ENCODE measurements at places on chromosomes 5 and 9. TPM values are rescaled to one million over a fixed set of nuclear protein-coding genes. Genes with fewer than 3 reads are reported as not detected.

FBXO10 gene
- polyA plus RNA-seq, result 6.2 TPM

F2RL1 gene
- polyA plus RNA-seq, result 24.5 TPM

PRDM9 gene
- not detected for polyA plus RNA-seq

GRCh38 chr5:21810737-21811316, 1042.3 kb downstream of the CDH12 start:
- H3K27me3 ChIP-seq, result no peaks in the 10 kb centered on the region
- peak; percentile 25 for DNase-seq
- no peak overlapping the region for H3K27ac ChIP-seq
- H3K36me3 ChIP-seq, result no peaks in the 10 kb centered on the region
- H3K4me3 ChIP-seq, result no peak overlapping the region

GRCh38 chr5:95940758-95941682, 20.6 kb downstream of the ELL2 start:
- H3K27ac ChIP-seq, result no peak overlapping the region
- H3K4me1 ChIP-seq, result no peaks in the 10 kb centered on the region
- DNase-seq, result no peak
- H3K36me3 ChIP-seq, result no peaks in the 10 kb centered on the region
- no peaks in the 10 kb centered on the region for H3K27me3 ChIP-seq

DNA sequence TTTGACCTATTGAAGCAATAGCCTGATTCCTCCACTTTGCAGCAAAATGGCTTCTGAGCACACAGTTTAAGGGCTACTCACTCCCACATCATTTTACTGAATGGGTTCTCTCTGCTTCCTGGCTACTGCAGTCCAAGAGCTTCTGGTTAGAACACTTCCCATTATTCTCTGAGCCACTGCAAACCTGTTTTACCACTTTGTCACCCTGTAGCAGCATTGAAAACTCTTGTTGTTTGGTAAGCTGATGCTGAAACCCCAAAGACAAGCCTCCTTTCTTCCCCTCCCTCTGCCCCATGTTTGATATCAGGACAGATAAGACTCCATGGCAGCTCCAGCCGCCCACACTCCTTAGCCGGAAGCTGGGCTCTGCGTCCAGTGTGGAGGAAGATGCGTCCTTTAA, 84.4 kb upstream of the RARS1 start:
- peaks cover 3% of the 10 kb centered on the region for H3K4me1 ChIP-seq
- H3K27ac ChIP-seq, result peak overlapping the region; percentile 3
- H3K27me3 ChIP-seq, result no peaks in the 10 kb centered on the region
- peaks cover 11% of the 10 kb centered on the region for H3K36me3 ChIP-seq

GRCh38 chr5:659496-660263, 33.5 kb downstream of the TPPP start:
- H3K36me3 ChIP-seq, result peaks cover 4% of the 10 kb centered on the region
- H3K4me3 ChIP-seq, result no peak overlapping the region
- no peak overlapping the region for H3K27ac ChIP-seq
- DNase-seq, result no peak
- no peaks in the 10 kb centered on the region for H3K27me3 ChIP-seq

- no peak overlapping the region for H3K4me3 ChIP-seq
- no peaks in the 10 kb centered on the region for H3K36me3 ChIP-seq
- no peak for DNase-seq
- no peaks in the 10 kb centered on the region for H3K4me1 ChIP-seq
- no peaks in the 10 kb centered on the region for H3K27me3 ChIP-seq
- H3K27ac ChIP-seq, result no peak overlapping the region
Measured at GRCh38 chr5:95583992-95584391, 29.1 kb downstream of the ARSK start.

DNA sequence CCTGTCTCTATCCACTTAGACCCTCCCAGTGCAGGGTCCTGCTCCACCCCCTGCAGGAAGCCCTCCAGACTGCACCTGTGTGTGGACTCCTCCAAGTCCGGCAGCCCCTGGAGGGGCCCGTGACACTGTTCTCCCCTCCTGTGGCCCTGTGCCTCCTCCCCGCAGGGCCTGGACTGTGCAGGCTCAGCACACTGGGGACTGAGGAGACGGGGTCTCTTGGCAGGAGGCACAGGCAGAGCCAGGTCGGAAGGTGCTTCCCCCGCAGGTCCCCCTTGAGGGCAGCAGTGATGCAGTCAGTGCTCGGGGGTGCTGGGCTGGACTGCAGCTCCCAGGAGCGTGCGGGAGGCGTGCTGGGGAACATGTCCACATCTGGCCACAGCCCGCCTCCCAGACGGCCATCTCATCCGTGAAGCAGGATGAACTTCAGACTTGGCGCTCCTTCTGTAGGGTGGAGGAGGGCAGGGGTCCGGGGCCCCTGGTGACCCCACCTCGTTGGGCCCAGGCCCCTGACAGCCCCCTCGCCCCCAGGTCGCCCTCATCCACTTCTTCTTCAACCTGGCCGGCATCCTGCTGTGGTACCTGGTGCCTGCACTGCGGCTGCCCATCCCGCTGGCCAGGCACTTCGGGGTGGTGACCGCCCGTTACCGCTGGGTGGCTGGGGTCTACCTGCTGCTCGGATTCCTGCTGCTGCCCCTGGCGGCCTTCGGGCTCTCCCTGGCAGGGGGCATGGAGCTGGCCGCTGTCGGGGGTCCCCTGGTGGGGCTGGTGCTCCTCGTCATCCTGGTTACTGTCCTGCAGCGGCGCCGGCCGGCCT, 4.9 kb downstream of the SLC34A3 start:
- no peak for DNase-seq
- H3K4me3 ChIP-seq, result no peak overlapping the region
- H3K27me3 ChIP-seq, result no peaks in the 10 kb centered on the region
- H3K36me3 ChIP-seq, result no peaks in the 10 kb centered on the region
- H3K4me1 ChIP-seq, result peaks cover 8% of the 10 kb centered on the region
- no peak overlapping the region for H3K27ac ChIP-seq

- no peak overlapping the region for H3K27ac ChIP-seq
- peak; percentile 40 for DNase-seq
- no peaks in the 10 kb centered on the region for H3K27me3 ChIP-seq
- H3K4me1 ChIP-seq, result no peaks in the 10 kb centered on the region
- no peaks in the 10 kb centered on the region for H3K36me3 ChIP-seq
Measured at GRCh38 chr9:131872006-131872405, 132.1 kb upstream of the RAPGEF1 start.

- H3K27ac ChIP-seq, result no peak overlapping the region
- H3K4me1 ChIP-seq, result peaks cover 7% of the 10 kb centered on the region
- H3K27me3 ChIP-seq, result no peaks in the 10 kb centered on the region
- no peaks in the 10 kb centered on the region for H3K36me3 ChIP-seq
- H3K4me3 ChIP-seq, result no peak overlapping the region
- no peak for DNase-seq
Measured at GRCh38 chr9:27425827-27426510, 98.1 kb upstream of the IFNK start.

DNA sequence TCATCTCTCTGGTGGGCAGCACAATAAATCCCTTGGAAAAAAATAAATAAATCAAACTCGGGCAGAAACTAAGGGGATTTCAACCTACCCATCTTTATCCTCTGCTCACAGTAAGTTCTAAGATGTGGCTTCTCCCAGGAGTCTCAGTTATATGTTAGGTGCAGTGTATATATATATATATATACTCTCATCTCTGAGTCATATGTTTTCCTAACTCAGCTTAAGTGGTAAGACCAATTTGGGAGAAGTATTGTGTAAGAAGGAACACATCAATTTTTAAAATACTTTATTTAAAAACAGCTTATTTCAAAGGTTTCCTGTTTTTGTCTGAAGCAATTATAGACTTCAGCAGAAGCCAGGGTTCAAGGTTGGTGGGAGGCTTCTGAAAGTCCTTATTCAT, 20.3 kb upstream of the OSMR start:
- H3K27ac ChIP-seq, result no peak overlapping the region
- no peaks in the 10 kb centered on the region for H3K4me1 ChIP-seq
- no peak for DNase-seq
- no peak overlapping the region for H3K4me3 ChIP-seq
- no peaks in the 10 kb centered on the region for H3K27me3 ChIP-seq

- no peak within 1 kb of the TSS for H3K4me3 ChIP-seq
- H3K4me1 ChIP-seq, result no peaks in the 10 kb centered on the region
- no peaks in the 10 kb centered on the region for H3K27me3 ChIP-seq
Measured at GRCh38 chr9:5510360-5510931, at the start of gene PDCD1LG2. Gene PDCD1LG2 (plus strand): TSS chr9:5510531. CDS start chr9:5522547, 12,016 bp downstream.

- peaks cover 3% of the 10 kb centered on the region for H3K4me1 ChIP-seq
- no peak overlapping the region for H3K27ac ChIP-seq
- no peak overlapping the region for H3K4me3 ChIP-seq
- DNase-seq, result no peak
- no peaks in the 10 kb centered on the region for H3K27me3 ChIP-seq
- H3K36me3 ChIP-seq, result no peaks in the 10 kb centered on the region
Measured at GRCh38 chr9:122389799-122390481, 19.1 kb downstream of the PTGS1 start.

GRCh38 chr9:71793386-71794105, 25.2 kb upstream of the CEMIP2 start:
- H3K36me3 ChIP-seq, result no peaks in the 10 kb centered on the region
- H3K4me3 ChIP-seq, result no peak overlapping the region
- H3K27me3 ChIP-seq, result no peaks in the 10 kb centered on the region
- peaks cover 4% of the 10 kb centered on the region for H3K4me1 ChIP-seq
- peak; percentile 61 for DNase-seq

GRCh38 chr5:175223291-175223690, 220.7 kb downstream of the DRD1 start:
- DNase-seq, result no peak
- no peak overlapping the region for H3K4me3 ChIP-seq
- H3K27ac ChIP-seq, result no peak overlapping the region
- H3K36me3 ChIP-seq, result no peaks in the 10 kb centered on the region
- H3K4me1 ChIP-seq, result no peaks in the 10 kb centered on the region
- no peaks in the 10 kb centered on the region for H3K27me3 ChIP-seq
